COLO829 (cell line): ENCODE measurements at places on chromosomes 2 and 18.
A peak's percentile ranks its signal among the peaks of the same experiment; 100 is the strongest.

DNA sequence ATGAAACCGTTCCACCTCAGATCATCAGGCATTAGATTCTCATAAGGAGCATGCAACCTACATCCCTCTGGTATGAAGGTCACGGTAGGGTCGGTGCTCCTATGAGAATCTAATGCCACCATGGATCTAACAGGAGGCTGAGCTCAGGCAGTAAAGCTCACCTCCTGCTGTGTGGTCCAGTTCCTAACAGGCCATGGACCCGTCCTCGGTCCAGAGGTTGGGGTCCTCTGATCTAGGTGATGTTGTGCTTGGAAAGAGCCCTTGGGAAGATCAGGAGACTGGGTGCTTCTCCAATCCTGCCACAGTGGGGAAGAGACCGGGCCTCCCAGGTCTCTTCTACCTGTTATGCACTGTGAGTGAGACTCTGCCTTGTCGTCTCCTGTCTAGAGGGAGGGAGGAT lies 104.6 kb downstream of the ACKR3 start:
- DNase-seq = no peak

DNA sequence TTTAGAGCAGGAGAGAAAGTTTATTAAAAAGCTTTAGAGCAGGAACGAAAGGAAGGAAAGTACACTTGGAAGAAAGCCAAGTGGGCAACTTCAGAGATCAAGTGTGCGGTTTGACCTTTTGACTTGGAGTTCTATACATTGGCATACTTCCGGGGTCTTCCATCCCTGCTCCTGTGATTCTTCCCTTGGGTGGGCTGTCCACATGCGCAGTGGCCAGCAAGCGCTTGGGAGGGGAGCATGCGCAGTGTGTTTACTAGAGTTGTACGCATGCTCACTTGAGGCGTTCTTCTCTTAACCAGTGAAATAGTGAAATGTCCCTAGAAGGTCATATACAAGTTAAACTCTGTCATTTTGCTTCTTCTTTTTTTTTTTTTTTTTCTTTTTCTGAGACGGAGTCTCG lies 56.9 kb upstream of the ZNF532 start:
- no peak for DNase-seq

DNA sequence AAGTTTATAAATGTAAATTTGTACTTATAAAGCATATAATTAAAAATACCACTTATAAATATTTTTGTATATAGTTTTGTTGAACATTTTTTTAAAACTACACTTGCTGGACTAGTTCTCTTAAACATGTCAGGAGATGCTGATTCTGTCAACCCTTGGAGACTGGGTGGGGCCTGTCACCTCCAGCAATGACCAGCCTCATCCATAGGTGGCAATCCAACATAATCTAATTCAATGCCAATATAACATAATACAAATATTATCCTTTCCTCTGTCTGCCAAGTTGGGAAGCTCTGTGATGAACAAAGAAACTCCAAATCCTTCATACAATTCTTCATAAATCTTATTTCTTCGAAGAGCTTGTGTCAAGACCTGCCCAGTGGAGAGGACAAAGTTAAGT lies 140.4 kb downstream of the RBMS1 start:
- DNase-seq = peak; percentile 9

GRCh38 chr18:62827397-62827796 lies 112.1 kb downstream of the PHLPP1 start:
- peak; percentile 75 for DNase-seq

GRCh38 chr2:3470856-3471737 lies 48.2 kb downstream of the ADI1 start:
- no peak for DNase-seq

DNA sequence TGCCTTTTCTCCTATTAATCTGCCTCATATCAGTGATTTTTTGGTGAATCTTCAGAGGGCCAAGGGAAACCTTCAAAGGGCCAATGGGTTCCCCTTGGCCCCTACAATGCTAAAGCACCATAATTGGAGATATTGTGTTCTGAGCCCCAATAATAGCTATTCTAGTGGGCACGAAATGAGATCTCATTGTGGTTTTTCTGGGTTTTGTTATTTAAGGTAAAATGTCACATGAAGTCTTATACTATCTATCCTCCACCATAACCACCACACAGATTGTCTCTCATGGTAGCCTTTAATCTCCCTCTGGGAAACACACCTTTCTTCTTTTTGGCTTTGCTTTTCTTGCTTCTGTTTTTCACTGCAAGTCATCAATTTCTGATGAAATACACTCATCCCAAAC lies 152.8 kb downstream of the B3GNT2 start:
- DNase-seq = no peak

DNA sequence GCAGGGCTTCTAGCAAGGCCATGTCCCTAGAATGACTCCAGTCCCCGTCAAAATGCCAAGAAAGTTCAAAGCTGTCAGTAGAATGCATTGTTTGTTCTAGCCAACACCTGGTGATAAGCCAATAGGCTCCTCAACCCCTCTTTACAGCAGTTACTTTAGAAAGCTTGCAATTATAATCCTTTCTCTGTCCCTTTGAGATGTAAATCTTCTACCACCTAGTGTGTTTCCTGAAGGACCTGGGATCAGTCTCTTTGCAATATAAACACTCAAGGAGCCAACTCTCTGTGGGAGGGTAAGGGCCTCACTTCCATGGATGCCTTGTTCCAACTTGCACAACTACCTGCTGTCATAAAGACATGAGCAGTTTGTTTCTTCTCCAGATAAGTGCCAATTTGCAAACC lies 301.8 kb downstream of the NBAS start:
- no peak for DNase-seq

DNA sequence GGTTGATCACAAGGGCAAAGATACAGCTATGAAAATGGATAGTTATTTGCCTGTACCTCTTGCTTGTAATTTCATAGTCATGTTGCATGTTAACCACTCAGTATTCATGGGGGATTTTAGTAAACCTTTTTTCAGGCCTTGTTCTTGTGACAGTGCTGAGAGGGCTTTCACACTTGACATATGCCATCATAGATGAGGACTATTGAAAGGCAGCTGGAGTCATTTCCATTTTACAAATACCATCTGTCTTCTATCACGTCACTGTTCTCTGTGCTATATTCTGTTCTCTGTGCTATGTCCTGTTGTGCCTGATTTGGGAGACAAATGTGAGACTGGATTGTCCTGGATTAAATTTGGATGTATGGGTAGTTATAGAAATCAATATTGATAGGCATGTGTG lies 131.7 kb downstream of the LYPD6B start:
- DNase-seq = no peak

DNA sequence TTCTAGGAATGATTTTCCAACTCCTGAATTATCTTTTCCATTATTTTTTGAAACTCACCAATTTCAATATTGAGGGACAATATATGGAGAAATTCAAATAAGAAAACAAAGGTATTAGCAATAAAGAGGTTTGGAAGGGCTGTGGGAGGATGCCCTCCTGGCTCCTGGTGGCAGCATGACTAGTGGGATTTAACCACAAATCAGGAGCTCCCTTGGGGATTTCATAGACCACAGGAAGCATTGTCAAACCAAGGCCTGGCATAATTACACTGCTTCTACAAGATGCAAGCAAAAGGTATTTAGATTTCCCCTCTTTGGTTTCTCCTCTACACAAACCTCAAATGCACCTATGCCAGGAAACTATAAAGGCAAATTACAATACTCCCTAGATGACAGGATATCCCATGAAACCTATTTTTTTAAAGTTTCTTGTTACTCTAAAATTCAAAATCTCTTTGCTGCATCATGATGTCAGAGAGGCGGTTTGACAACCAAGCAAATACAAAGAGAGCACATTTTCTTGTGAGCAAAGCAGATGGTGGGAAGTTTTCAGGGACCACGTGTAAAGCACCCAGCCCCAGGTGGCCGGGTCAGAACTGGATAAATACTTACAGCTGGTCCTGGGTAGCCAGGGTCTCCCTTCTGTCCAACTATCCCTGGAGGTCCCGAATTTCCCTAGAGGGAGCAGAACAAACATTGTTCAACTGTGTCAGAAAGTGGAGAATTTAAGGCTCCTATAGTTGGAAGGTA lies 67.9 kb downstream of the COL6A3 start:
- peak; percentile 15 for DNase-seq

DNA sequence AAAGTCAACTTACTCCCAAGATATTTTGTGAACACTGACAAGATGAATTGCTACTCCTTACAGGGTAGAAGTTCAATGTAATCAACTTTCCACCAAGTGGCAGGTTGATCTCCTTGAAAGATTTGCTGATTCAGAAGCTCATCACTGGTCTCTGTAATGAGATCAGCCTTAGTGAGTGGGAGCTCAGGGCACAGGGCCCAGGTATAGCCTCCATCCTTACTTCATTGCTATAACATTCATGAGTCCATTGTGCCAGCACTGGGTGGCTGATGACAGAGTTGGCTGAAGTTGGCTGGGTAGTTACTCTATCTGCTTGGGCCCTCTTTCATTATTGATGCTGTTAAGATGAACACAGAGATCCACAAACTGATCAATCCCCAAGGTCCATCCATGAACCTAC lies 379.0 kb downstream of the IRS1 start:
- no peak for DNase-seq

DNA sequence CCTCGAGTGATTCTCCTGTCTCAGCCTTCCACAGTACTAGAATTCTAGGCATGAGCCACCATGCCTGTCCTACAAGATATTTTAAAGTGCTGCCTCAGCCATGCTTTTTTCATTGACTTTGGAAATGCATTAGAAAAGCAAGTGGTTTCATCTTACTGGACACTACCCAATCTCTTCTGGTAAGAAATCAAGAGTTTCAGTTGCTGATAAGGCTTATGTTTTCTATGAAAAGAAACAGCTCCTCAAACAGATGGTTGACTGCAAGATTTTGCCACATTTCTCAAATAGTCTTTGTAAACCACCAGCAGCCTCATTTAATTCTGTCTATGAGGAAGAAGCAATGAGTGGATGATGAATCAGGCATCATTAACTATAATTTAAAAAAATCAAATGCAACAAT lies 264.5 kb upstream of the LRP1B start:
- DNase-seq = no peak

DNA sequence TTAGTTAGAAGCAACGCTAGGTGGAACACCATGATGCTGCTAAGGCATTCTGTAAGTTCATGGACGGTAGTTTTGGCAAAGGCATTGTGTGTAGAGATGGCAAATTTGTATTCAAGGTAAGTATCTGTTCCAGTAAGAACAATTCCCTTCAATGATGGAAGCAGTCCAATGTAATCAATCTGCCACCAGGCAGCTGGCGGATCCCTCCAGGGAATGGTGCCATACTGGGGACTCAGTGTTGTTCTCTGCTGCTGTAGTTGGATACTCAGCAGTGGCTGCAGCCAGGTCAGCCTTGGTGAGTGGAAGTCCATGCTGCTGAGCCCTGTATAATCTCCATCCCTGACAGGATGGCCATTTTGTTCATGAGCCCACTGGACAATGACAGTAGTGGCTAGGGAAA lies 62.8 kb downstream of the ARL6IP6 start:
- DNase-seq = no peak

- DNase-seq = peak; percentile 8
Observed at GRCh38 chr2:138689705-138690104, 90.5 kb downstream of the NXPH2 start.

DNA sequence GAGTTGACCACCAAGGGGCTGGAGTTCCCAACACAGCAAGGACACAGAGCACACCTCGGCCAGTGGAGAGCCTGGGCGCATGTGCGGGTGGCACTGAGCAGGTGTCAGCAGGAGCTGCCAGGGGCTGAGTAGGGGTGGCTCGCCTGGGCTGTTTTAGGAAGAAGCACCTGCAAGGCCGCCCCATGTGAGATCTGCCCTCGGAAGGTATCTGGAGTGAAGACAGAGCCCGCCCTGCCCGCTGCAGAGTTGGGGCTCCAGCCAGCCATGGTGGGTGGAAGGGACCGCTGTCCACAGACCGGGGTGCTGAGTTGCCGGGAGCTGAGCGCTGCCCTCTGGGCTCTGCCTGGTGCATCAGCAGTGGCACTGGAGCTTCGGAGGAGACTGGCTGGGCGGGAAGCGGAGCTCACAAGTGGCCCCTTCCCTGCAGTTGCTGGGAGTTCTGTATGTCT lies 35.2 kb downstream of the MTERF4 start:
- no peak for DNase-seq

GRCh38 chr18:5520464-5520863 lies 23.3 kb downstream of the EPB41L3 start:
- no peak for DNase-seq

DNA sequence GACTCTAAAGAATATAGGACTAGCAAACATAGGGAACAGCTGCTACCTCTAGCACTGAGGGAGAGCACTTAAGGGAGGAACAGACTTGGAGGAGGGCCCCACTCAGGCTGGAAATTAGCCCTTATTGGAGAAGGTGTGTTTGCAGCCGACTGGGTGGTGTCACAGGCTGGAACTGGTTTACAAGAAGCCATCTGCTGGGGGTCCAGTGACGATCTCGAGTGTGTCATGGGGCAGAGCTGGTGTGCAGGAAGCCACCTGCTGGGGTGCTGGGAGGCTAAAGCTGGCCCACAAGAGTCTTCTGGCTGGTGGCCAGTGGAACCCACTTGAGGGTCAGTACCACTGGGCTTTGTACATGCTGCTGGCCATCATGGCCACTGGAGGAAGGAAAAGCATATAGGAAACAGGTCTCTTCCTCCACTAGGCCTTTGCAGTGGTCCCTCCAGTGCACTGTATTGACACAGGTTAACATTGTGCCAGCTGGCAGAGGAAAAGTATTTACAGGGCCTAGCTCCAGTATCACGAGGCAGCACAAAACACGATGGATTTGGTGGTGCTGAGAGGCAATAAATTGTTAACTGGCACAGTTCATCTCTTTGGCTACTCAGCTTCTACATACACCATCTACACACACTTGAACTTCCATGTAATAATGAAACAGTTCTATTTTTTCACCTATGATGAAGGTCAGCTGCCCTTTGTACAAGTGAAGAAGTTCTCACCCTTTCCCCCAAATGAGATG lies 43.6 kb downstream of the MAP3K20 start:
- no peak for DNase-seq

DNA sequence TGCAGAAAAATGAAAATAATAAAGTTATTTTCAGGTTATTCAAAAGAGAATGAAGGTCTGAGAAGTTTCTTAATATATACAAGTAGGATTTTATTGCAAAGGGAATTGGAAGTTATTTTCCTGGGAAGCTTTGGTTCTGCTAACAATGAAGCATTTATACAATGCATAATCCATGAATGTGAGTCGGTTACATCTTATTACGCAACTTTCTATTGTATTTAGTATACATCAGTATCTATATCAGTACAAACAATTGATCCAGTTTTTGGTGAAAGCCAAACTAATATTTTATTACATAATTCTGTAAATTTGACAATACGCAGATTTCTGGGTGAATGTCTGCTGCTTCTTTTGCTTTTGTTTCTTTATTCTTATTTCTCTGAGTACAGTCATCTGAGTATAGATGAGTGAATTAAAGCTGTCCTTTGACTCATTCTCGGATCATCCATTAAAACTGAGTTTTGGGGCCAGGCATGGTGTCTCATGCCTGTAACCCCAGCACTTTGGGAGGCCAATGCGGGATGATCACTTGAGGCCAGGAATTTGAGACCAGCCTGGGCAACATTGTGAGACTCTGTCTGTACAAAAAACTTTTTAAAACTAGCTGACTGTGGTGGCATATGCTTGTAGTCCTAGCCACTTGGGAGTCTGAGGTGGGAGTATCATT lies 108.5 kb downstream of the SOCS6 start:
- DNase-seq = no peak

- DNase-seq = no peak
Observed at GRCh38 chr2:96687266-96687665, 44.7 kb downstream of the FER1L5 start.

GRCh38 chr2:219073413-219074129 lies 12.8 kb upstream of the IHH start:
- DNase-seq = peak; percentile 41
